ENCODE measurements at places on chromosomes 4 and X.

DNA sequence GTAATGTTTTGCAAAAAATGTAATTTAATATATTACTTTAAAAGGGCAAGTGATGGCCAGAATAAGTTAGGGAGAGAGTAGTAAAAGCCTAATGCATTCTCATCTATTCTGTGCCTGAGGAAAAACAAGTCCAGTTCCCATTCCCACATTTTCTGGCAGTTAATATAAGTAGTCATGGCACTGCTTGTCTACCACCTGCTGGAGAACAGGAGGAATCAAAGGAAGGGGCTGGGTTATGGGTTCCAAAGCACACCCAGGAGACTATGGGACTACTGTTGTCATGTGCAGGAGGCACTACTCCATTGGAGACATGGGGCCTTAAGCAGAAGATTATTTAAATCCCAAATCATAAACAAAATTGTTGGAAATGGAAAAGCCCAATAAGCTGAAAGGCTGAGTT, 2618.6 kb downstream of the ARAP2 start:
- DNase-seq = no peak

GRCh38 chr4:41750121-41750625, 1.6 kb upstream of the PHOX2B start:
- peak; percentile 47 for DNase-seq

DNA sequence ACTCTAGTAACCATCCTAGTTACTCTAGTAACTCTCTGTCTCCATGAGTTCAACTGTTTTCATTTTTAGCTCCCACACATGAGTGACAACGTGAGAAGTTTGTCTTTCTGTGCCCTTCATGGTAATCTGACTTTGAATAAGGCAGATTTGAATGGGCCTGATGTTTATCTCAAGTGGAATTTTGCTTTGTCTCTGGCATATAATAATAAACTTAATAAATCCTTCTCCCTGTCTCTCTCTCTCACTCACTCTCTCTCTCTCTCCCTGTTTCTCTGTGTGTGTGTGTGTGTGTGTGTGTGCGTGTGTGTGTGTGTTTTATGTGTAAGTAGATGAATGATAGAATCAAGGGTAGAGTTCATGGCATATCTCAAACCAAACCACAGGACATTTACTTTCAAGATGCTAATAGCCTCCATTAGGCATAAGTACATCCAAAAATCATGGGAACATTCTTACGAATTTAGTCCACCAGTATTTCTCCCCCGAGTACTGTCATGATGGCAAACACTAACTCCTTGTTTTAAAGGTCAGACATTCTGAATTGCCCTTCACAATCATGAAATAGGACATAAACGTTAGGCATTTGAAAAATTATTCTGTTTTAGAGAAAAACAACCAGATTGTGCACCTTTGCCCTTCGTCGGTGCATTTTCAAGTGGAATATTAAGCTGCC, 193.1 kb downstream of the SPATA18 start:
- no peak for DNase-seq

DNA sequence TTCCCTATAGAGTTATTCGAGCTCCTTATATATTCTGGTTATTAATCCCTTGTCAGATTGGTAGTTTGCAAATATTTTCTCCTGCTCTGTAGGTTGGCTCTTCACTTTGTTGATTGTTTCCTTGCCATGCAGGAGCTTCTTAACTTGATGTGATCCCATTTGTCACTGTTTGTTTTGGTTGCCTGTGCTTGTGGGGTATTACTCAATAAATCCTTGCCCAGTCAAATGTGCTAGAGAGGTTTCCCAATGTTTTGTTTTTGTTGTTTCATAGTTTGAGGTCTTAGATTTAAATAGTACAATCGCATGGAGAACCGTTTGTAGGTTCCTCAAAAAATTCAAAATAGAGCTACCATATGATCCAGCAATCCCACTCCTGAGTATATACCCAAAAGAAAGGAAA, 2.3 kb upstream of the SYTL5 start:
- no peak for DNase-seq

DNA sequence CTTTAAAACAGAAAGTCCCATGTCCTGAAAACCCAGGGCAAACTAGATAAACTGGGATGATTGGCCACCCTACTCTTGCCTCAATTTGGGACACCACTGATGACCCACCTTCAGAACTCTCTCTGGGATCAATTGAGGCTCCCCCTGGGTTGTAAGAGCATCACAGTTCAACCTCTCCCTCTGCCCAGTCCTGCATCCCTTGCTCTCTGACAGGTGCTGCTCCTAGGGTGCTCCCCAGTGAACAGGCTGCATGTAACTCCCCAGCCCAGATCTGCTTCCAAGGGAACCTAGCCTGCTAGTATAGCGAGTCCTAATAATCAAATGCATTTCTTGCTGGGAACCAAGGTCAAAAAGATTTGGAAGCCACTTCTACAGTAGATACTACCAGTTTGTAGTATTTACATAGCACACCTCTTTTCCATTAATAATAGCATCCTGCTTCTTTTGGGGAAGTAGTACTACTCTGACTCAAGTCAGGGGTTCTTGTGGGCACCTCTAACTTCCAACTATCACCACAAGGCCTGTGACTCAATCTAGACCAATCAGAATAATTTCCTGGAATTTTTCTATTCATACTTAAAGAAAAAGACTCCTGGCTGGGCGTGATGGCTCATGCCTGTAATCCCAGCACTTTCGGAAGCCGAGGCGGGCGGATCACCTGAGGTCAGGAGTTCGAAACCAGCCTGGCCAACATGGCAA, 42.1 kb upstream of the SPINK2 start:
- no peak for DNase-seq

GRCh38 chrX:23333842-23334520, 668 bp upstream of the PTCHD1 start:
- peak; percentile 86 for DNase-seq

- no peak for DNase-seq
Measured at GRCh38 chr4:1554876-1555265, 129.2 kb downstream of the FAM53A start.
